Smooth muscle cell of the pulmonary artery (primary cell): ENCODE measurements at places on chromosomes 5 and 9. TPM values are rescaled to one million over a fixed set of nuclear protein-coding genes. Genes with fewer than 3 reads are reported as not detected.

Gene OCLN
- total RNA-seq: 0.26 and 1.1 TPM in 2 replicates

Gene SLC22A4
- 0.78 and 6.7 TPM in 2 replicates for total RNA-seq

Gene SLC34A1
- not detected in 2 replicates for total RNA-seq

Gene ZNF169
- 2.9 and 4.2 TPM in 2 replicates for total RNA-seq

Gene BARHL1
- total RNA-seq: not detected in 2 replicates

Gene PCAT7
- total RNA-seq: not detected in 2 replicates

Gene CORO2A
- 0.26 and 0.73 TPM in 2 replicates for total RNA-seq

Gene ATOSB
- 28.2 and 37.1 TPM in 2 replicates for total RNA-seq

Gene NMUR2
- not detected in 2 replicates for total RNA-seq

Gene DBH
- not detected in 2 replicates for total RNA-seq

Gene SPARC
- 3,440 and 4,647 TPM in 2 replicates for total RNA-seq

Gene IFNK
- total RNA-seq: not detected in 2 replicates

Gene HAVCR2
- total RNA-seq: 0.33 and 0.39 TPM in 2 replicates

Gene GZMA
- not detected in 2 replicates for total RNA-seq

Gene DIRAS2
- total RNA-seq: 0.03 and 0.33 TPM in 2 replicates

Gene ANXA1
- total RNA-seq: 637 and 658 TPM in 2 replicates

Gene NIM1K
- total RNA-seq: 2.7 and 3.2 TPM in 2 replicates

Gene AMBP
- not detected in 2 replicates for total RNA-seq

Gene SPATA31C1
- total RNA-seq: not detected in 2 replicates

Gene PCDHA7
- total RNA-seq: 1.4 and 1.7 TPM in 2 replicates

Gene DENND1A
- 20.0 and 23.6 TPM in 2 replicates for total RNA-seq

Gene ADAMTSL2
- total RNA-seq: 2.0 and 10.6 TPM in 2 replicates

Gene TNFSF15
- 0.03 and 13.4 TPM in 2 replicates for total RNA-seq

Gene IL6ST
- 464 and 599 TPM in 2 replicates for total RNA-seq

Gene IFNB1
- not detected in 2 replicates for total RNA-seq

Gene ADCY2
- total RNA-seq: 0.07 TPM in 1 of 2 replicates, not detected in the other

Gene OR1Q1
- total RNA-seq: 0.59 TPM in 1 of 2 replicates, not detected in the other

Gene ANKDD1B
- 0.96 and 1.2 TPM in 2 replicates for total RNA-seq

Gene PCDHGB4
- 26.1 and 54.1 TPM in 2 replicates for total RNA-seq

Gene PIP5KL1
- 1.4 and 3.4 TPM in 2 replicates for total RNA-seq
